ENCODE measurements at places on chromosomes 2 and 18.

GRCh38 chr2:152369176-152369860 lies 34.3 kb downstream of the FMNL2 start:
- DNase-seq = no peak

DNA sequence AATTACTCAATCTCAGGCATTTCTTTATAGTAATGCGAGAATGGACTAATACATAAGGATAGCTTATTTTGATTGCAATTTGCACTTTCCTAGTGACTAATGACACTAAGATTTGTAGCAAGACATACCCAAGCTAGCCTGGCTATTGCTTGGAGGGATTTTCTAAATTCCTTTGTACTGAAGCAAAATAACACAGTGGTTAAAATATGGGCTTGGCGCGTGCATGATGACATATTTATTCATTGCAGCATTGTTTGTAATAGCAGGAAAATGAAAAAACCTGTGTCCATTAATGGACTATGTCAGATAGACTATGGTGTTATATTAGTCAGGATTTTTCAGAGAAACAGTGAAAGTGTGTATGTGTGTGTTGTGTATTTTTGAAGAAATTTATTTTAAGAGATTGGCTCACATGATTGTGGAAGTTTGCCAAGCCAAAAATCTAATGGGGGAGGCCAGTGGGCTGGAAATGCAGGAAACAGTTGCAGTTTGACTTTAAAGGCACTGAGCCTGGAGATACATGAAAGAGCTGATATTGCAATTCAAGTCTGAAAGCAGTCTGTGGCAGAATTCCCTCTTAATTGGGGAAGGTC lies 16.7 kb upstream of the LAPTM4A start:
- no peak for DNase-seq

DNA sequence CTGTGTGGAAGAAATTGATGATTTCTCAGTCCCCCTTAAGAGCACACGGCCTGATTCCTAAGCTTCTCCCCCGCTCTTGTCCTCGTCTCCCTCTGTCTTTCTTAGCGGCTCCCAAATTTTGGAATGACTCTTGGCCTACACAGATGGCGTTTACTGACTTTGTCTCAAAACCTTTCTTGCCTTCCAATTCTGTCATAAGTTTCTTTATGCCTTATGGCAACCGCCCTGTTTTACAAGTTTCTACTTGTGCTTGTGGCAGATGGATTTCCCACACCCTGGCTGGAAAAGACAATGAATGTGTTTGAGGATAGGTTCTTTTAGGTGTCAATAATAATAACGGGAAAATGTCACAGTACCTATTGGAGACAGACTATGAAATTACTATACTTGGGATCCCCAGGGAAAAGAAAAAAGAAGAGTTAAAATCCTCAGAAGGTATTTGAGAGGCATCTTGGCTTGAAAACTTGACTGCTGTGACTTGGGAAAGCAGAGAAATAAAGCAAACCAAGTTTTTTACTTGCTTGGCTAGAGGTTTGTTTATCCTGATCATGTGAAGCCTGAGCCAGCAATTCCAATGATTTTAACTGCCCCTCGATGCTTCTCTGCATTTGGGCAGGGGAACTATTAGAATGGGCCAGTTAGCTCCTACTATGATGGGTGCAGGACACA lies 276.4 kb downstream of the HRH4 start:
- no peak for DNase-seq

- DNase-seq = no peak
Observed at GRCh38 chr2:170820757-170821530, 4.3 kb downstream of the GAD1 start.

GRCh38 chr2:63658176-63658968 lies 69.6 kb downstream of the MDH1 start:
- DNase-seq = no peak
